Iris pigment epithelial cell (primary cell): ENCODE measurements at places on chromosomes 13 and 19.
A peak's percentile ranks its signal among the peaks of the same experiment; 100 is the strongest.

- peak; percentile 70 for DNase-seq
Observed at GRCh38 chr19:48190288-48190884, 19.9 kb downstream of the ZSWIM9 start.

DNA sequence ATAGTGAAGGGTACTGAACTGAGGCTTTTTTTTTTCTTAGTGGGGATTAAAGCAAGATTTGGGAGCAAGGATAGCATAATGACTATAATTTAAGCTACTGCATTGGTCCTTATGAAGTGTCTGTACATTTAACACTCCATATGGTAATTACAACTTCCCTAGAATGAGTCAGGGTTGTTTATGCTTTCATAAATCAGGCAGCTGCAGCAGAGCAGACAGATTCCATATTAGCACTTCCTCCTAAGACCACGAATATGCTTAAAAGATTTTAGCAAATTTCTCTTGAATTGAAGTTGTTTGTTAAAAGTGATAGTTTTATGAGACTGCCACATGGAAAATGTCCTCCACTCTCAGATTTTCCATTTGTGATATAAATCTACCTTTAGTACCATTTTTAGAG lies 401.1 kb upstream of the SPRY2 start:
- DNase-seq = peak; percentile 9

DNA sequence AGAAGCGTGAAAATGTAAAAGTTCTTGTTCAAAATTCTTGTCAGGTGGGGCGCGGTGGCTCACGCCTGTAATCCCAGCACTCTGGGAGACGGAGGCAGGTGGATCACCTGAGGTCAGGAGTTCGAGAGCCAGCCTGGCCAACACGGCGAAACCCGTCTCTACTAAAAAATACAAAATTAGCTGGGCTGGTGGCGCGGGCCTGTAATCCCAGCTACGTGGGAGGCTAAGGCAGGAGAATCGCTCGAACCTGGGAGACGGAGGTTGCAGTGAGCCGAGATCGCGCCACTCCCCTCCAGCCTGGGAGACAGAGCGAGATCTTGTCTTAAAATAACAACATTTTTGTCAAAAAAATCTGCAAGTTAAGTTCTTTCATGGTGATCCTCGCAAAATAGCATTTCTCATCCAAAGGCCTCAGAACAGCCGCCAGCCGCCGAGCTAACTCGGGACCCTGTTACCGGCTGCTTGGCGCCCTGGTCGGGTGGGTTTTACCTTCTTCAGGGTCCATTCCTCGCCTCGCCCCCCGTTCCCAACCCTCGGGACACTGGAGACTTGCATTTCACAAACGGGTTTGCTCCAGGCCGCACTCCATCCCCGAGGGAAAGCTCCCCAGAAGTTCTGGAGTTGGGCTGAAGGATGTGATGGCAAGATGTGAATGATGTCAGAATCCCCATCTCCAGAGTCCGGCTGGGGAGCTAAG lies 1.6 kb downstream of the LATS2 start:
- DNase-seq = no peak

DNA sequence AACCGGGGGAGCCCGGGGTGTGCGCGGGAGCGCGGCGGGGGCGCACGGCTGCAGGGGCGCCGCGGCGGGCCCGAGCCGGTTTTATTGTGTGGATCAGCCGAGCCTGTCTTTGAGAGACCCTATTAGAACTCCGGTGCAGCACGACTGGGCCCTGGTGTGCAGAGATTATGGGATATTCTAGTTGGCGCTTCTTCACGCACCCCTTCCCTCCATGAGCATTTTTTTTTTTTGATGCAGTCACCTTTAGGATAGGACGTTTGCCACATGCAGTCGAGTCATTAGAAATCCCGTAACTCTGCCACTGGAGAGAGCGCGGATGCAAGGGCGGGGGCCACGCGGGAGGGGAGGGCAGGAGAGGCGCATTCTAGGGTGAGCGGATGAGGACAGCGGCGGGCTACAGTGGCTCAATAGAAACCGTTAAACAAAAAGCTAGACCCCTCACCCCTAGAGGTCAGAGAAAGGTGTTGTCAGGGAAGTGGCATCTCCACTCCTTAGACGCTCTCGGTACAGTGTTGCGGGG lies 3.7 kb downstream of the FGF9 start:
- no peak for DNase-seq

GRCh38 chr13:91074091-91074490 lies 273.4 kb upstream of the MIR17HG start:
- DNase-seq = no peak

- peak; percentile 30 for DNase-seq
Observed at GRCh38 chr13:46324976-46325375, 62.1 kb downstream of the RUBCNL start.
